Pancreas (tissue), 10 donors: ENCODE measurements at places on chromosomes 16 and 17. TPM values are rescaled to one million over a fixed set of nuclear protein-coding genes. Genes with fewer than 3 reads are reported as not detected.
A peak's percentile ranks its signal among the peaks of the same experiment; 100 is the strongest.

GRCh38 chr16:53183442-53183841 is 128.7 kb downstream of the CHD9 start:
- H3K4me1 ChIP-seq: no peaks in the 10 kb centered on the region
- H3K36me3 ChIP-seq: no peaks in the 10 kb centered on the region
- no peak for DNase-seq
- H3K27ac ChIP-seq: no peak overlapping the region
- no peak overlapping the region for H3K4me3 ChIP-seq
- H3K27me3 ChIP-seq: no peaks in the 10 kb centered on the region

GRCh38 chr16:12433691-12434390 is 369.8 kb downstream of the CPPED1 start:
- no peaks in the 10 kb centered on the region for H3K27me3 ChIP-seq
- DNase-seq: no peak
- H3K36me3 ChIP-seq: no peaks in the 10 kb centered on the region
- H3K4me1 ChIP-seq: no peaks in the 10 kb centered on the region
- H3K4me3 ChIP-seq: no peak overlapping the region
- no peak overlapping the region for H3K27ac ChIP-seq

GRCh38 chr17:78693346-78694083 is 88.6 kb downstream of the CYTH1 start:
- no peak overlapping the region for H3K4me3 ChIP-seq
- H3K36me3 ChIP-seq: no peaks in the 10 kb centered on the region
- no peaks in the 10 kb centered on the region for H3K27me3 ChIP-seq
- no peak overlapping the region for H3K27ac ChIP-seq
- no peaks in the 10 kb centered on the region for H3K4me1 ChIP-seq

DNA sequence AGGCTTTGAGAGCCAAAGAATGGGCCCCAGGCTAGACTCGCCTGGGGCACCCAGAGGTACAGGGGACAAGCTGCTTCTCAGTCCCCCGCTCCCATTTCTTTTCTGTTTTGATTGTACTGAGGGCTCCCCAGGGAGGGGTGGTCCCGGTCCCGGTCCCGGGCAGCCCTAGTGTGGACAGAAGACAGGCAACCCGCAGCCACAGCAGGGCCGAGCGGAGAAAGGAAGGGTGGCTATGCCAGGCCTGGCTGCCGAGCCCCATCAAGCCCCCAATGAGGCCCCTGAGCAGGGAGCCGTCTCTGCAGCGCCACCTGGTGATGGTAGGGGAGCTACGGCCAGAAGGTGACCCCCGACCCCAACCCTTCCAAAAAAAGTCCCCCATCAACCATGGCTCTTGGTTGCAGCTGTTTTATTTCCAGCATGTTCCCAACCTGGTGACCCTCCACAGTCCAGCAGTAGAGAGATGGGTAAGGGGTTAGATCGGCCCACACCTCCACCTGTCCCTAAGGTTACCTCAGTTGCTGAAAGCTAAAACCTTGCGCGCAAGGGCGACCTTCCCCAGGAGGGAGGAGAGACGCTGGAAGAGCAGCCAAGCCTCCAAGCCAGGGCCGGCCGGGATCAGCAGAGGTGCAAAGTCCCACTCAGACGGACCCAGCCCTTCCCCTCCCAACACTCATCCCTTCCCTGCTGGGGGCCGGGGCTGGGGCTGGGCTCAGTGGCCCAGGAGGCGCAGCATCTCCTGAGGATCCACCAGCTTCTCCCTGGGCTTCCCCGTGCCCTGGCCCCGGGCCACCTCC is 2.6 kb upstream of the GRIN2C start:
- no peaks in the 10 kb centered on the region for H3K4me1 ChIP-seq
- peaks cover 6% of the 10 kb centered on the region for H3K27me3 ChIP-seq
- peak; percentile 50 for DNase-seq
- H3K36me3 ChIP-seq: no peaks in the 10 kb centered on the region
- no peak overlapping the region for H3K4me3 ChIP-seq

DNA sequence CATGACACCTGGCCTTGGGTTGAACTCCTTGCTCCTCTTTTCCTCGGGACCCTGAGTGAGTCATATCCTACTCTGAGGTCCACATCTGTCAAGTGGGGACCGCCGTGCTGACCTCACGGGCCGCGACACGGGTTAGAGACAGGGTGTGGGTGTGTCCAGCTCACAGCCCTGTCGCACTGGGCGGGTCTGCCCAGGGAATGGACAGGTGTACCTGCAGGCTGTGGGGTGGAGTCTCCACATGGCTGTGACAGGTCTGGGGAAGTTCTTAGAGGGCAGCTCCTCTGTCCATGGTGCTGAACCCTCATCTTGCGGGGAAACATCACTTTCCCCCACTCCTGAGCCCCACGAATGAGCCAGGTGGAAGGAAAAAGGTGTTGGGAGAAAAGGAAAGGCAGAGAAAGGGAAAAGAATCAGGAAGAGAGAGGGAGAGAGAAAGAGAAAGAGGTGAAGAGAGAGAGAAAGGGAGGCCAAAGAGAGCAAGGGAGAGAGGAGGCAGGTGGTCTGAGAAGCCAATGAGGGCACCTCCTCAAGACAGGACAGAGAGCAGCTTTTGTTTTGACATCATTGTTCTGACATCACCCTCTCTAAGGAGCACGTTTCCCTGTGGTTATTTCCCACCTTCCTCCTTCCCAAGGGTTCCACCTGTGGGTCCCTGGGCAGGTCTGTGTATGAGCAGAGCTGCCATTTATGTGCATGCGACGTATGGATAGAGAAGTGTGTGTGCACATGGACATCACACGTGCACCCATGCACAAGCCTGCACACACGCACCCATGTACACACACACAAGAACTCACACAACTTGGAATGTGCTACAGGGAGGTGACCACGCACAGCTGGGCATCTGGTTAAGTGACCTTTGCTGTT is 32.6 kb upstream of the CBFA2T3 start:
- H3K4me1 ChIP-seq: no peaks in the 10 kb centered on the region
- no peaks in the 10 kb centered on the region for H3K27me3 ChIP-seq
- peak; percentile 18 for DNase-seq
- H3K27ac ChIP-seq: no peak overlapping the region
- H3K36me3 ChIP-seq: no peaks in the 10 kb centered on the region

DNA sequence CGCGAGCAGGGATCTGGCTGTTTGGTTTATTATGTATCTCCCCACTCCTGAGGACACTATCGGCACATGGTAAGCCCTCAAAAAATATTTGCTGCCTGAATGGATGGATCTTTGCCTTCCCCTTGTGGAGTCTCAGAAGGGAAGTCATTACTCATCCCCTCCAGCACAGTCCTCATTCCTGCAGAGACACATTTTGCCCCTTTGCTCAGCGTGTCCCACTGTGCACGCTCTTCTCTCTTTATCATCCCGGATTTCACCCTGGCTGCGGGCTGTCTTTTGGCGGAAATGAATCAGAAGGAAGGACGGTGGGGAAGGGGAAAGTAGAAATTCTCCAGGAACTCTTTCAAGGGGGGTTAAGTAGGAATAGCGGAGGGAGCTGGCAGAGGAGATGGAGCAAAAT is 125.2 kb upstream of the CDC42EP4 start:
- H3K27me3 ChIP-seq: no peaks in the 10 kb centered on the region
- no peak overlapping the region for H3K4me3 ChIP-seq
- DNase-seq: no peak
- H3K36me3 ChIP-seq: no peaks in the 10 kb centered on the region
- H3K27ac ChIP-seq: no peak overlapping the region

DNA sequence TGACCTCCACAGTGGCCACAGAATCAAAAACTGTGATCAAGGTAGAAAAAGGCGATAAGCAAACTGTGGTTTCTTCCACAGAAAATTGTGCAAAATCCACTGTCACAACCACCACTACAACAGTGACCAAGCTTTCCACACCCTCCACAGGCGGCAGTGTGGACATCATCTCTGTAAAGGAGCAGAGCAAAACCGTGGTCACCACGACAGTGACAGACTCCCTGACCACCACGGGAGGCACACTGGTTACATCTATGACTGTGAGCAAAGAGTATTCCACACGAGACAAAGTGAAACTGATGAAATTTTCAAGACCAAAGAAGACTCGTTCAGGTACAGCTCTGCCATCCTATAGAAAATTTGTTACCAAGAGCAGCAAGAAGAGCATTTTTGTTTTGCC is 83.6 kb downstream of the C17orf58 start:
- DNase-seq: no peak
- H3K27ac ChIP-seq: no peak overlapping the region
- no peak overlapping the region for H3K4me3 ChIP-seq

DNA sequence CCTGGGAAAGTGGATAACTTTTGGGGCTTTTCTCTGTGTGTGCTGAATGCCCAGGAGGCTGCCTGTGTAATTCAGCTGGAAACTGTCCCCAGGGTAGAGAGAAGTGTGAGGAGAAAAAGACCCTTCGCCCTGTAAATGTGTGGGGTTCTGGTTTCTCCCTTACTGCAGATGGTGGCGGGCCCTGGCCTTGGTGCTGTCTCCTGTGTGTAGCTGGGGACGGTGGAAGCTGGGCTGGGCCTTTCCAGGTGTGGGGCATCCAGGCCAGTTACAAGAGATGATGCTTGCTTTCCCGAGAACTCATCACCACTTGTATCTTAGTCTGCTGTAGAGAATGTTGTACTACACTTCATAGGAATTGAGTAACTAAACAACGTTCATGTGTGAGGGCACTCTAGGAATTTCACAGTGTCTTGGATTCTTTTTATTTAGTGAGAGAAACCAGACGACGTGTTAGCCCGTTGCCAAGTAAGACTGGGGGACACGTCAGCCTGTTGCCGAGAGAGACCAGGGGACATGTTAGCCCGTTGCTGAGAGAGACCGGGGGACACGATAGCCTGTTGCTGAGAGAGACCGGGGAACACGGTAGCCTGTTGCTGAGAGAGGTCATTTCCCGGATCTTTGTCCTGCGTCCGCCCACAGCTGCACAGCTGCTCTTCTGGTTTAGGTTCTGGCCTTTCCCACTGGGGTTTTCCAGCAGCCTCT is 43.1 kb downstream of the TBCD start:
- DNase-seq: no peak
- H3K27me3 ChIP-seq: no peaks in the 10 kb centered on the region
- H3K36me3 ChIP-seq: no peaks in the 10 kb centered on the region
- H3K4me1 ChIP-seq: no peaks in the 10 kb centered on the region
- H3K27ac ChIP-seq: no peak overlapping the region
- no peak overlapping the region for H3K4me3 ChIP-seq

- no peak overlapping the region for H3K4me3 ChIP-seq
- H3K4me1 ChIP-seq: peaks cover 11% of the 10 kb centered on the region
- no peaks in the 10 kb centered on the region for H3K27me3 ChIP-seq
- DNase-seq: peak; percentile 54
Measured at GRCh38 chr17:45225964-45226530, 4.4 kb downstream of the FMNL1 start.

DNA sequence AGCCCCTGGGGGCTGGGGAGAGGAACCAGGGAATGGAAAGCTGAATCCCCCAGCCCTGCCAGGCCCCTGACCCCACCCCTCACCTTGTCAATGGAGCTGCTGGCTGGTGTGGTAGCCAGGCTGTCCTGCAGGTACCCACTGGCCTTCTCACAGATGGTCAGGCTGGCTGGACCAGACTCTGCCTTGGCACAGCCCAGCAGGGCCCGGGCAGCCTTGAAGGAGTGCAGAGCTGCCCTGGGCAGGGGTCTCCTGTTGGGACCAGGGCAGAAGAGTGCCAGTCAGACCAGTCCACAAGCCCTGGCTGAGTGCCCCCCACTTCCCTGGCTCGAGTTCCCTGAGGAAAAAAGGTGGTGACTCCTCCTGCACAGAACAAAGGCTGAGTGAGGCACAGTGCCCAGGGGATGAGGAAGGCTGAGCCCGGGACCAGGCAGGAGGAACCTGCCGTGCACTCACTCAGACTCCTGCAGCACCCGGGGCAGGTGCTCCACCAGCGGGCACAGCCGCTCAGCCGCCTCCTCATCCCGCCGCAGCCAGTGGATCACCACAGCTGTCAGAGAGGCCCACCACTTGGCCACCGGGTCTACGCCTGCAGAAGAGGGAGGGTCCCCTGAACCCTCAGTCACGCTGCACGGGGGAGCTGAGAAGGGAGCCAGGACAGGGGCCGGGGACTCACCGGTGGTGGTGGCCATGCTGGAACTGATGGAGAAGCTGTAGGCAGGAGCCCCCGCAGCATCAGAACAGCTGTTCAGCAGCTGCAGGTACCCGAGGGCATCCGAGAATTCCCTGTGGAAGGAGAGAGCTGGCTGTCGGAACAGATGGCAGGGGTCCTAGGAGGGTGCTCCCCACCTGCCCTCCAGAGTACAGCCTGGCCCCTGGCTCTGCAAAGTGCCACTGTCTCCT is 22.4 kb downstream of the SREBF1 start:
- peaks cover 5% of the 10 kb centered on the region for H3K36me3 ChIP-seq
- no peaks in the 10 kb centered on the region for H3K27me3 ChIP-seq
- no peak overlapping the region for H3K4me3 ChIP-seq
- H3K4me1 ChIP-seq: peaks cover 2% of the 10 kb centered on the region

Gene ZSCAN10
- not detected for total RNA-seq

Gene FOXN1
- total RNA-seq: 0.19 TPM

Gene COX6A2
- not detected for total RNA-seq

Gene SCNN1G
- 2.8 TPM for total RNA-seq

Gene CSH2
- total RNA-seq: not detected

Gene TPPP3
- total RNA-seq: 7.1 TPM

Gene AOC3
- total RNA-seq: 2.5 TPM

Gene INO80E
- 28.7 TPM for total RNA-seq
